K562 (cell line): ENCODE measurements at places on chromosomes 2 and 18. TPM values are rescaled to one million over a fixed set of nuclear protein-coding genes. Genes with fewer than 3 reads are reported as not detected.

DNA sequence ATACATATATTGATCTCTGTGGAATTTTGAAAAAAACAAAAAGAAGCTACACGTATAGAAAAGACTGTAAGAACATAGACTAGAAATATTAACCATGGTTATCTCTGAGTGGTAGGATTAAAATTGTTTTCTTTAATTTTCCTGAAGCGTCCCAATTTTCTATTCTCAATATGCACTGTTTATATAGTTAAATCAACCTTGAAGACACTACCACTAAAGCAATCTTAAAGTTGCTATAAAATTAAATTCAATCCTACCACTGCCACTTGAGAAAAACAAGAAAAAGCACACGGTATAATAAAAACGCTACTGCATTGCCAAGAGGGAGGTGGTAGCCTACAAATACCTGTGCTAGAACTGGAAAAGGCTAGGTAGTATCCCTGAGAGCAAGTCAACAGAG is 47.2 kb downstream of the TRIP12 start:
- H3K36me3 ChIP-seq, result peaks cover 31% of the 10 kb centered on the region
- H3K27ac ChIP-seq, result no peak overlapping the region
- DNase-seq, result no peak
- no peaks in the 10 kb centered on the region for H3K27me3 ChIP-seq
- H3K4me3 ChIP-seq, result no peak overlapping the region

DNA sequence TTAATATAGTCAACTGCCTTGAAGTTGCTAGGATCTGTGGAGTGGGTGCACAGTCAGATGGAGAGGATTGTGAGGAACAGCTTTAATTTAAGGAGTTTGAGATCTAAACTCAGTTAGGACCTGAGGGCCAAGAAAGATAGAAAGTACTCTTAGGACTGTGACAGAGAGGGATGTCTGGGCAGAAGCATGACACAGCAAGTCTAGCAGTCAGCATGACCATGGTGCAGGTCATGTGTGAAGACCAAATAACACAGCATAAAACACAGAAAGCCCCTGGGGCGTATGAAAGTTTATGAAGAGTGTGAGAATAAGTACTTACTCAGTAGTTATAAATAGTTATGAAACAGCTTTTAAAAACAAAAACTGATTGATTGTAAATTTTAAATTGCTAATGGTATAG is 107.2 kb downstream of the GALNT1 start:
- peak; percentile 30 for DNase-seq
- H3K4me1 ChIP-seq, result no peaks in the 10 kb centered on the region
- H3K27ac ChIP-seq, result peak overlapping the region; percentile 24; the same call in 2 of the 3 replicates
- H3K27me3 ChIP-seq, result no peaks in the 10 kb centered on the region
- H3K4me3 ChIP-seq, result no peak overlapping the region

- no peak overlapping the region for H3K4me3 ChIP-seq
- H3K27me3 ChIP-seq, result no peaks in the 10 kb centered on the region
- no peak overlapping the region for H3K27ac ChIP-seq
Observed at GRCh38 chr2:193523662-193524061, 1328.9 kb upstream of the TMEFF2 start.

- H3K4me3 ChIP-seq, result no peak overlapping the region
- no peaks in the 10 kb centered on the region for H3K4me1 ChIP-seq
- no peaks in the 10 kb centered on the region for H3K36me3 ChIP-seq
- H3K27ac ChIP-seq, result no peak overlapping the region
- no peaks in the 10 kb centered on the region for H3K27me3 ChIP-seq
Observed at GRCh38 chr2:40213071-40213470, 238.8 kb downstream of the SLC8A1 start.

DNA sequence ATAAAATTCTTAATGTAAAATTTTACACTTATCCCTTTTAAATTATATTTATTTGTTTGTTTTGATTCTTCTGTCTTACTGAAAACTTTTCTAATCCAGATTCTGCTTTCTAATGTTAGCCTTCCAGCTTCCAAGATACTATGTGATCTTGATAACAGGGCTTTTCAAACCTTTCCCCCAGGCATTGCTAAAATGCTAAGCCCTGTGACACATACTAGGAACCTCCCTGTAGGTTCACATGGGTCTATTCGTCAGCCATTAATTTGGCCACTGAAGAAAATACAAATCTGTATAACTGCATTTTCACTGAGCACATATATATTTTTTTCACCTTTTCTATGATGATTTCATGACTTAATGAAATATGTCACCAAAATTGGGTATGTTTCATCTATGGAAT is 92.8 kb upstream of the MAP4K3 start:
- H3K36me3 ChIP-seq, result no peaks in the 10 kb centered on the region
- H3K4me3 ChIP-seq, result no peak overlapping the region
- H3K4me1 ChIP-seq, result no peaks in the 10 kb centered on the region; the same call in 2 of the 3 replicates
- no peak for DNase-seq

DNA sequence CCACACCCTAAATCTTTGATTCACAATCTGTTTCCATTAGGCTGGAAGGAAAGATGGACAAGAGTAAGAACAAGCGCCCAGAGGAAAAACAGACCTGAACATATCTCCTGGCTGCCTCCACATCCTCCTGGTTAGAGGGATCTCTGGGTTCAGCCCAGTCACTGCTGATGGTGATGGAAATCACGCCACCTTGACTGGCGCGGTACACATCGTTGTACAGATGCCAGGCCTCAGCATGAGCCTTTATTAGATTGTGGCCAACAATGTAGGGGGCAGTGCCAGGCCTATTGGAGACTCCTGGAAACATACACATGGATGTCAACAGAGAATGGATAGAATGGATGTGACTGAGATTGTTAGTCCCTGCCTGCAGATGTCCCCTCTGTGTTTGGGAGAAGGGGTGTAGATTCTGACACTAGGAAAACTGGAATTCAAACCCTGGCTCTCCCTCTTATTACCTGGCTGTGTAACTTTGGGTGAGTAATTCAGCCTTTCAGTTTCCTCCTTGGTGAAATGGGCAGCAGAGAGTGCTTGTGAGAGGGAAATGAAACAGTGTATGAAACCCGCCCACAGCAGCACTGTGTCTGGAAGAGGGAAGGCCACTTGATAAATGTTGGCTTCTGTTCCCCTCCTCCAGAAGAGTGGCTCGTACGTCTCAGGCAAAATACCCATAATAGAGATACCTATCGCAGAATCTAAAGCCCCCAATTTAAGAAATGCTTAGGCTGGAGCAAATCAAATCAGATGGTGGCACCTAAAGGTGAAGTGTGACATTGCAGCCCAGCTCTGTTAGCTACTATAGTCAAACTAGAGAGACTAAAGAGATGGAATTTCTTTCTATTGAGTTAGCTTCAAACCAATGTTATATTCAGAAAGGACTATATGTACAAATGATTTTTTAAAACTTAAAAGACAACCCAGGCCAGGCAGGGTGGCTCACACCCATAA is 36.2 kb downstream of the LCT start:
- H3K27me3 ChIP-seq, result peaks cover 3% of the 10 kb centered on the region; the same call in 2 of the 3 replicates
- peaks cover 3% of the 10 kb centered on the region; the same call in 1 of the 3 replicates for H3K4me1 ChIP-seq
- no peak overlapping the region for H3K27ac ChIP-seq

- no peak for DNase-seq
- H3K4me3 ChIP-seq, result no peak overlapping the region
- H3K27me3 ChIP-seq, result peaks cover 63% of the 10 kb centered on the region
- H3K36me3 ChIP-seq, result no peaks in the 10 kb centered on the region
Observed at GRCh38 chr2:85257359-85257969, 70.3 kb downstream of the TGOLN2 start.

- H3K4me3 ChIP-seq, result no peak overlapping the region
- H3K36me3 ChIP-seq, result no peaks in the 10 kb centered on the region
- no peak for DNase-seq
- peaks cover 8% of the 10 kb centered on the region; the same call in 1 of the 2 replicates for H3K27me3 ChIP-seq
Observed at GRCh38 chr2:136135921-136136906, 18.3 kb upstream of the CXCR4 start.

The RNF138 gene
- 100 and 105 TPM in 2 replicates for total RNA-seq

The MROH2A gene
- total RNA-seq, result not detected in 2 replicates

The LCT gene
- 0.04 TPM in 1 of 2 replicates, not detected in the other for total RNA-seq
